ENCODE measurements at places on chromosomes 5 and 9. TPM values are rescaled to one million over a fixed set of nuclear protein-coding genes. Genes with fewer than 3 reads are reported as not detected.
A peak's percentile ranks its signal among the peaks of the same experiment; 100 is the strongest.

- peak; percentile 90 for DNase-seq
Measured at GRCh38 chr5:179623906-179624741, 653 bp upstream of the HNRNPH1 start.

- DNase-seq: no peak
Measured at GRCh38 chr9:128282500-128282899, 6.4 kb downstream of the SWI5 start.

The C5orf52 gene
- total RNA-seq: not detected

DNA sequence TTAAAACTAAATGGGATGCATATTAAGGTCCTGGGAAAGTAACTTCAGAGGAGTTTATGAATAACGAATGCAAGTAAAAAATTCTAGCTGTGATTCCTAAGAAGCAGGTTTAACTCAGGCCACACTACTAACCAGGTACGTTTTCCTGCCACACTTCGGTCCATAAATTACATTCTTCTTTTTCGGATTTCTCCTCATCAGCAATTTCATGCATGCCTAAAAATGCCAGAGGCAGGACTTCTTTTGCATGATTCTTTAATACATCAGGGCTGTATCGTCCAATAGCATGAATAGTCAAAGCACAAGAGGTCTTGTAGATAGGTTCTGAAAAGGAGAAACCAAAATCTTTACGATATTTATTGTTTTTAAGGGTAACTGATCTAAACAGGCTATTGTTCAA is 42.3 kb upstream of the OR2K2 start:
- DNase-seq: no peak

- peak; percentile 0 for DNase-seq
Measured at GRCh38 chr9:32069169-32069813, 315.2 kb upstream of the ACO1 start.

DNA sequence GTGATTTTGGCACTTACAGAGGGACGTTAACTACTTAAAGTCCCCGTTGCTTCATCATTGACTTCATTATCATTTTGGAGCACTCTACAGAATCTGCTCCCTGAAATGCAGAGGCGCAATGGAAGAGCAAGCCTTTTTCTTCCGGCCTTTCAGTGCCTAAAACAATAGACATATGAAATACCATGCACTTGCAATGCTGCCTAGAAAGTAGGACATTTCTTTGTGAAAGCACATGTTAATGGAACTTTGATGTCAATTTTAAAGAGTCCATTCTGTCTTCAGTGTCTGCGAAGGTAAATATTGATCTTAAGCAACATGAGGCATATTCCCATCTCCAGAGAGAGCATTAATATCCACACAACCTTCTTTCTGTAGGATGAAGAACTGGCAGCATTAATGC is 36.3 kb downstream of the ITGA2 start:
- DNase-seq: no peak

The PCDHGA2 gene
- 1.1 TPM for total RNA-seq

- DNase-seq: peak; percentile 52
Measured at GRCh38 chr5:171437286-171437821, 17.9 kb downstream of the FGF18 start.

GRCh38 chr5:143674469-143674786 is 137.5 kb upstream of the HMHB1 start:
- DNase-seq: no peak

DNA sequence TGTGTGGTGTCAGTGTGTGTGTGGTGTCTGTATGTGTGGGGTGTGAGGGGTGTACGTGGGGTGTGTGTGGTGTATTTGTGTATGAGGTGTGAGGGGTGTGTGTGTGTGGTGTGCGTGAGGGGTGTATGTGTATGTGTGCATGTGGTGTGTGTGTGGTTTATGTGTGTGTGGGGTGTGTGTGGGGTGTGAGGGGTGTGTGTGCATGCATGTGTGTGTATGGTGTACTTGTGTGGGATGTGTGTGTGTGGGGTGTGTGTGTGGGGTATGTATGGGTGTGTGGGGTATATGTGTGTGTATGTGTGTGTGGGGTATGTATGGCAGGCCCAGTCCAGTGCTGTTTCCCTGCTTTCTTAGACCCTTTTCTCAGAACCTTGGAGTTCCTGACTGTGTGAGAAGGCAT is 83.3 kb downstream of the PTTG1 start:
- DNase-seq: no peak

DNA sequence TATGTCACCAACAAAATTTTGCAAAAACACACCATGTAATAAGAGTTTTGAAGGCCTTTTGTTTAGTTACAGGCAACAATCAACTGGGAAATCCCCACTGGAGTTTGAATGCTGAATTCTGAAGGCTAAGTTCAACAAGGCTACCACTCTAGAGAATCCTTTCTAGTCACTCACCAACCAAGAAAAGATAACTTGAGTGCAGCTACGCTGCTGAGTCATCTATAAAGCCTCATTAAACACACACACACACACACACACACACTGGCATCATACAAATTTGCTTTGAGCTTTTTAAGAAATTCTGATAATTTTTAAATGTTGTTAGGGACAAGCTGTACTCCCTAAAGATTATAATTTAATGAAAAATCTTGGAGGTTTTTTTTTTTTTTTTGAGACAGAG is 219.6 kb downstream of the DENND1A start:
- peak; percentile 59 for DNase-seq
